NCI-H1092 (cell line): ENCODE measurements at places on chromosomes 13 and 19.

DNA sequence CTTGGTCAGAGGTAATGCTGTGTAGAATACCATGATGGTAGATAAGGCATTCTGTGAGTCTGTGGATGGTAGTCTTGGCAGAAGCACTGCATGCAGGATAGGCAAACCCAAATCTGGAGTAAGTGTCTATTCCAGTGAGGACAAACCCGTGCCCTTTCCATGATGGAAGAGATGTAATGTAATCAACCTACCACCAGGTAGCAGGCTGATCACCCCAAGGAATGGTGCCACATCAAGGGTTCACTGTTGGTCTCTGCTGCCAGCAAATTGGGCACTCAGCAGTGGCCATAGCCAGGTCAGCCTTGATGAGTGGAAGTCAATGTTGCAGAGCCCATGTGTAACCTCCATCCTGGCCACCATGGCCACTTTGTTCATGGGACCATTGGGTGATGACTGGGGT, 155.0 kb downstream of the RAP2A start:
- no peak for DNase-seq

DNA sequence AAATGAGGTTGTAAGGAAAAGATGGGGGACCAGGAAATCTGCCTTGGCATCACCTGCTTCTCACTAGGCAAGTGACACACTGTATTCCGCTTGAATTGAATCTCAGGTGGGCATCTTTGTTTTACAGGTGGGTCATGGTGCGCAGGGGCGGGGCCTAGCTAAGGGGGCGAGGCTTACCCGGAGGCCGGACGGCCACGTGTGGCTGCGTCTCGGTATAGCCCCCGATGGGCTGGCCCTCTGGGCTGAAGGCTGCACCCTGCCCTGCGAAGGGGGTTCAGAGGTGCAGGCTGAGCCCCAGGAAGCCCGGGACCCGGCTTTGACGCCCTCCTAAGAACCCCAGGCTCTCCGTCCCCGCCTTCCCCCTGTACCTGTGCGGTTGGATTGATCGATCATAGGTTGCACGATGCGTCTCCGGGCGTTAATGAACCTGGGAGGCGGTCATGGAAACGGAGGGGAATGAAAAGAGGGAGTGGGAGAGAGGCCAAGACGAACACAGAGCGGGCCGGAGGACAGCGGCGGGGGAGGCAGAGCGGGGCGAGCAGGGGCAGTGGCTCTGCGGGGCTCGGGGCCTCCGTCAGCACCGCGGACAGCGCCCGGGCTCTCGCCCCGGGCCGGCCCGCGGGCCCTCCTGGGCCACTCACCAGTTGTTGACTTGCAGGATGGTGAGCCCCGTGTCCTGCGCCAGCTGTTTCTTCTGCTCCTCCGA, 12.5 kb downstream of the MEIS3 start:
- DNase-seq, result no peak

- DNase-seq, result no peak
Measured at GRCh38 chr19:47433121-47433520, 13.8 kb upstream of the MEIS3 start.

- no peak for DNase-seq
Measured at GRCh38 chr13:66681403-66681802, 548.7 kb downstream of the PCDH9 start.

DNA sequence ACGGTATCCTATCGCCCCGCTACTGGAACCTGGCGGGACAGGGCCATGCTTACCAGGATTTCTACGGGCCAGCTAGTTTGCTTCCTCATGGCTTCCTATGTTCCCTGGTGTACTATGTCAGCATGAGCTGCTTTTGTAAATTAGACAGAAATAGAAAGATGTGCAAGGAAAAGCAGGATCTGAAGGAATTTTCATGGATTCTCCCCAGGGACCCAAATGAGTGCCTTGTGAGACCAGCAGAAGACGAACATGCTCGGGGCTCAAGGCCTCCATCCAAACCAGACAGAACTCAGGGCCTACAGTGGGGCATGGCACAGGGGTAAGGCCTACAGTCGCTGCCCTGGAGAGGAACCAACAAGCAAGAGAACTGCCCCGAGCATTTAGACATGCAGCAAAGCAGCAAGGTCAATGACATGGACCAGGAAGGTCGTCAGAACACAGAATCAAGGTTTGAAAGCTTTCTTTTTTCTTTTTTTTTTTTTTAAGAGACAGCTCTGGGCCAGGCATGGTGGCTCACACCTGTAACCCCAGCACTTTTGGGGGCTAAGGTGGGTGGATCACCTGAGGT, 17.3 kb downstream of the EPS15L1 start:
- DNase-seq, result no peak

GRCh38 chr13:23766939-23767338, 122.3 kb downstream of the MIPEP start:
- DNase-seq, result no peak

GRCh38 chr13:93549326-93550005, 322.9 kb downstream of the GPC6 start:
- DNase-seq, result no peak

DNA sequence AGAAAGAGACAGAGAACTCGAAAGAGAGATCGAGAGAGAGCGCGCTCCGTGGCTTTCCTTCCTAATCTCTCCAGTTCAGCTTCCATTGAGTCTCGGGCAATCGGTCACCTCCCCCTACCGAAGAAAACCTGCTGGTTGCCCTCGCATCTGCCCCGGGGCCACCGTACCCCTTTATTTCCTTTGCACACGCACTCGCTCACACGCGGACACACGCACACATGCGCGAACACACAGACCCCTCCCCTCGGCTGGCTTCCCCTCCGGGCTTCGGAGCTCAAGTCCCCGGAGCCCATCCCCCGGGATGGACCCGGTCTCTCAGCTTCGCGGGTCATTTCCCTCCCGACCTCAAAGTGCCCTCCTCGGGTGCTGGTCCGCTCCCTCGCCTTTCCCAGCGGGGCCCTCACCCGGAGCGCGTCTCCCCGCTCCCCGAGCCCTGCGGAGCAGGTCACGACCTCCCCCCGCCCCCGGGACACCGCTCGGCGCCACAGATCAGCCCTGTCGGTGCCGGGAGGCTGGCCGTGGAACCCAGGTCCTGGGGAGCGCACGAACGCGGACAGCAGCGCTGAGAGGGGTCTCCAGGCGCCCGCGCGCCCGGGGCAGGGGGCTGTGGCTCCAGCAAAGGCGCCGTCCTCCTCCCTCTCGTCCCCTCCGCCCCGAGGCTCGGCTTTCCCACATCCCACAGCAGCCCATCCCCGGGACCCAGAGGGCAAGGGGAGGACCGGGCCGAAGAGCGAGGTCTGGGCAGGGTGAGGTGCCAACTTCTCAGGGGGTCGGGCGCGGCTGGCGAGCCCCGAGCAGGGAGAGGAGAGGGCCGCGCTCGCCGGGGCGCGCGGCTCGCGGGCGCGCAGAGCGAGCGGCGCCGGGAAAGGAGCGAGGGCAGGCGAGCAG, 1.8 kb downstream of the DACH1 start:
- peak; percentile 50 for DNase-seq

GRCh38 chr13:27353708-27354107, 70.7 kb upstream of the GTF3A start:
- no peak for DNase-seq
